ENCODE measurements at places on chromosomes 7 and 10.
A peak's percentile ranks its signal among the peaks of the same experiment; 100 is the strongest.

- DNase-seq, result no peak
Observed at GRCh38 chr7:156753229-156753560, 112.6 kb downstream of the RNF32 start.

DNA sequence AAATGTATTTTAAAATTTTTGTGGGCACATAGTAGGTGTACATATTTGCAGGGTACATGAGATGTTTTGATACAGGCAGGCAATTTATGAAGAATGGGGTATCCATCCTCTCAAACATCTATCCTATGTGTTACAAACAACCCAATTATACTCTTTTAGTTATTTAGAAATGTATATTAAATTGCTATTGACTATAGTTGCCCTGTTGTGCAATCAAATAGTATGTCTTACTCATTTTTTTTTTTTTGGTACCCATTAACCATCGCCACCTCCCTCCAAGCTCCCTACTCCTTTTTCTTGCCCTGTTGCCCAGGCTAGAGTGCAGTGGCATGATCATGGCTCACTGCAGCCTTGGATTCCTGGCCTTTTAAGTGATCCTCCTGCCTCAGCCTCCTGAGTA, 128.1 kb downstream of the BAMBI start:
- no peak for DNase-seq

DNA sequence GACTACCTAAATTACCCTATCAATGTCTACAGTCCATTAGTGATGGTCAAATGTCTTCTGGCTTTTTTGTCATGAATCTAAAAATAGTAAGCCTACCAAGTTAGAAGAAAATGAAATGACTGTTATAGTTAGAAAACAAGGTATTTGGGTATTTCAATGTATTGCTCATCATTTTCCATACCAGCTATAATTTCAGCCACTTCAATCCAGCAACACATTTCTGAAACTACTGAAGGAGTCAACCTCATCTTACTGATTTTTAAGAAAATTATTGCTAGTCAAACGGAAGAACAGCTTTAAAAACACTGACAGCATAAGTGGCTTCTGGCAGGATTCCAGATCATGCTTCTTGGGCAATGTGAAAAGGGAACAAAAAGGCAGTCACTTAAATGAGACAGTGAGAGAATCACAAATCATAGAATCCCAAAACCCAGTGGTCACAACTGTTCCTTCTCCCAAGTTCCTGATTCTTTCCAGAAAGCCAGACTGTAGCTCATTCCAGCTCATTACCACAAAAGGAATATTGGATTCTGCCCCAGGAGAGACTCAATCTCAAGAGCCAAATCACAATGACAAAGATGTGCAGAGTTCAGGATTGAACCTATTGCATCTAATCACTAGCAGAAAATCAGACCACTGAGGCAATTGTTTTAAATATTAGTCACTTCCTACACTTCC, 61.2 kb upstream of the LRRN3 start:
- DNase-seq, result peak; percentile 14

- peak; percentile 24 for DNase-seq
Observed at GRCh38 chr7:24764011-24764410, 6.7 kb upstream of the GSDME start.

- DNase-seq, result no peak
Observed at GRCh38 chr10:21488246-21488956, 37.1 kb downstream of the SKIDA1 start.

- DNase-seq, result no peak
Observed at GRCh38 chr7:36253699-36254098, 100.6 kb downstream of the EEPD1 start.

DNA sequence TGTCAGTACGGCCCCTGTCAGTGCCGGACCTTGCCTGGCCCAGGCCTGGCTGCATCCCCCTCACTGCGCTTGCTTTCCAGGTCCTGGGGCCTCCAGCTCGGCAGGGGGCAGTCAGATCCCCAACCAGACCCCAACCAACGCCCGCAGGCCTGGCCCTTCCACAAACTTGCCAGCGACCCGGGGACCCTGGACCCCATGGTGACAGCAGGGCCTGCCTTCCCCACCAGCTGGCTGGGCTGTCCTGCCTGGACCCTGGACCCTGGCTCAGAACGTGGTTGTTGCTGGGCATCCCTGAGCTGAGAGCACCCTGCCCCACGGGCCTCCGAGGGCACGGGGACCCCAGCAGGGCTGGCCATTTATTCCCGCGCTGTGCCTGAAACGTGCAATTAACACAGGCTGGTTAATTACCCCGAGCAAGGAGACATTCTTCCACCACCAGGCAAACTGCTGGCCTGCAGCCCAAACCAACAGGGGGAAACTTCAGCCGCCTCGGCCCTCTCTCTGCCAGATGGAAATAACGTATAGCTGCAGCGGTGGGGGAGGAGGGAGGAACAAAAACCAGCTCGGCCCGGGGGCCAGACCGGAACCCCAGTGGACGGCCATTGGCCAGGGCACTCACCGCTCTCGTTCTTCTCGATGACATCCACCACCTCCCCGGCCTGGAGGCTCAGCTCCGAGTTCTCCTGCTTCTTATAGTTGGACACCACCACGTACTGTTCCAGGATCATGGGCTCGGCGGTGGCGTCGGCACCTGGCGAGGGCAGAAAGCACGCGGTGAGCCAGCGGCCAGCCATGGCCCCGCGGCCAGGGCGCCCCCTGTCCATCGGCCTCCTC, 167.1 kb downstream of the NEURL1 start:
- DNase-seq, result no peak

- no peak for DNase-seq
Observed at GRCh38 chr10:16381083-16381482, 55.7 kb upstream of the PTER start.

GRCh38 chr10:43901744-43902504, 253.2 kb upstream of the ZNF32 start:
- DNase-seq, result no peak

DNA sequence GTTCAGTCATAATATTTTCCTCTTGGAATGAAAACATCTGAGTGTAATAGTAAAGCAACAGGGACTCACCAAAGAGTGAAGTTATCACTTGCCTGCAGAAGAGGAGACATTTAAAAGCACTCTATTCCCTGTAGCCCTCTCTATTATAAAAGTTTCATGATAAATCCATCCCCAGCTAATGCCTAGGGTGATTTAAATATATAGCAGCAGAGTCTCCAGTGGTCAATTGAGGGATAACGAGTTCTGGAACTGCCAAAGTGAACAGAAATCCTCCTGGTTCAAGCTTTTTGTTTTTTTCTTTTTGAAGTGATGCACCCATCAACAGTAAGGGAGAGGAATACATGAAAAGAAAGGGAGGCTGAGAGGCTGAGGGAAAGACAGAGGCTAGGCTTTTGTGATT, 87.3 kb downstream of the EVX1 start:
- no peak for DNase-seq

GRCh38 chr7:101232141-101232850, 5.3 kb downstream of the CLDN15 start:
- peak; percentile 83 for DNase-seq

GRCh38 chr10:14329746-14330173, 964 bp downstream of the FRMD4A start:
- DNase-seq, result no peak

GRCh38 chr10:121481180-121481579, 117.1 kb downstream of the FGFR2 start:
- DNase-seq, result no peak

DNA sequence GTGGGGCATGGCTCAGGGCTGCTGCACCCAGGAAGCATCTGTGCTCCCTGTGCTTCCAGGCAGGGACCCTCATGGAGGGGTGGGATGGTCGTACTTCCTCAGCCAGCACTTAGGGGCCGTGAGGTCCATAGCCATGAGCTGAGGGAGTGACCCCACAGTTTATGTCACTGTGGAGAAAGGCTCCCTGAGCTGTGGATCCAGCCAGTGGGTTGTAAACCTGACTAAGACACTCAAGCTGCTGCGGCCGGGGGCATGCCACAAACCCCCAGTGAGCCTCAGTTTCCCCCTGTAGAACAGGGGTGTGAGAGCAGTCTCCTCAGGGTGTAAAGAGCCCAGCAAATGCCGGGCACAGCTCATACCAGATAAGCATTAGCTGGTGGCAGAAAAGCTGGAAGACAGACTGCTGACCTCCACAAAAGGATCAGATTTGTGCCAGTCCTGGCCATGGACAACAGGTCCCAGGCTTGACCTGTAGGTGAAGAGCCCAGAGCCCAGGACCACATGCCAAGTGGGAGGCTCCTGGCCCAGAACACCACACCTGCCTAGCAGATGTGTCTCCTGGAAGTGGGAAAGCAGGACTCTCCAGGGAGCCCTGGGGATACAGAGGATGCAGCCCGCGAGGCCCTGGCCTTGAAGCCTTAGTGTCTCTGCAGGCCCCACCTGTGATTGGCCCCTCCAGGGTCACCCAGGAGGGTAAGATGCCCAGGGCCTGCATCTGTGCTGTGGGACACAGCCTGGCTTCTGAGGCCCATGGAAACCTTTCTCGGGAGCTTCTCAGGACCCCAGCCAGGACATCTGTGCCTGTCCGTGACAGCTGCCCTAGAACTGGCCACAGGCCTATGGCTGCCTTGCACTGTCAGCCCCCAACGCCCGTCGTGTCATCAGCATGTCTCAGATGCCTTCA, 78.1 kb upstream of the RET start:
- no peak for DNase-seq

DNA sequence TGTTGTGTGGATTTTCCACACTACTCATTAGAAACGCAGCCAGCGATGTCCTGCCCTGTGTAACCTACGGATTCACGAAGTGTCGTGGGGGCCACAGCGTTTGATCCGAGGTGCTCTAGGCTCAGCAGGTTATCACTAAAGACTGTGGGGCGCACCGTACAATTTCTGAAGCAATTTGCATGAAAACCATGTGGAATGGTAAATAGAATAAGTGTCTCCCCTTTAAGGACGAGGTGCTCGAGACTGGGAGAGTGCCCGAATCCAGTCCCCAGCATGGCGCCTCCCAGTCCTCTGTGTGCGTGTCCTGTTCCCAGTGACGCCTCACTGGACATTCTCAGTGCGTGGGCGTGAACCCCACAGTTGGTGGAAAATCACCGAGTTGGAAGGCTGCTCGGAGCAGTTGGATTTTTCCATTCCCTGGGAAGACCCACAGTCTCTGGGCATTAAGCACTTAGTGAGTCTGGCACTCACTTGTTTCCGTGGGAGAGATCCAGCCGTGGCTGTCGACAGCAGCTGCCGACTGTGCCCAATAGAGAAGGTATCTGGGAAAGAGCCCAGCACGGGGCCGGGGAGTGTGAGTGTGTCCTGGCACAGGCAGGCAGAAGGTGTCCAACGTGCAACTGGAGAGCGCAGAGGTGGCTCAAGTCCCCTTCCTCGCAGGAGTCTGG, 37.0 kb downstream of the PFKP start:
- DNase-seq, result no peak

- no peak for DNase-seq
Observed at GRCh38 chr10:9869205-9869604, 1148.5 kb upstream of the CELF2 start.

- DNase-seq, result no peak
Observed at GRCh38 chr10:70596110-70596798, 6.3 kb downstream of the PRF1 start.

- no peak for DNase-seq
Observed at GRCh38 chr7:101258243-101258731, 13.4 kb upstream of the FIS1 start.

DNA sequence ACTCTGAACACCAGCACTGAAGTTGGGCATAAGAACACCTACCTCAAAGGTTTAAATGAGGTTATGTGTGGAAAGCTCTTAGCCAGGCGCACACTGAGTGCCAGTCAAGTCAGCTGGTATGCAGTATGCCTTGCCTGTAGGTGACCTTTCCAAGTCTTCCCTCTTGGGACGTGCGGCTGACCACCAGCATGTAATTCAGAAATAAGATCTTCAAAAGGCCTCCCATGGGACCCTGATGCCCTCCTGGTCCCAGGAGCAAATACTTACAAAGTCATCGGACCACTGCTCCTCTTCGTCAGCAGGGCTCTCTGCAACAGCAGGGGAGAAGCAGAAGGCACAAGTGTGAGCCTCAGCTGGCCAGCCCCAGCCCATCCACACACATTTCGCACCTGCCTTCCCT, 40.8 kb downstream of the BLNK start:
- no peak for DNase-seq

- no peak for DNase-seq
Observed at GRCh38 chr7:36741866-36742265, 17.6 kb upstream of the AOAH start.

GRCh38 chr10:97572214-97572989, at the start of gene ANKRD2:
TSS of gene ANKRD2 (plus strand) at chr10:97572779. CDS start at chr10:97572789, 10 bp downstream.
- DNase-seq, result peak; percentile 18

DNA sequence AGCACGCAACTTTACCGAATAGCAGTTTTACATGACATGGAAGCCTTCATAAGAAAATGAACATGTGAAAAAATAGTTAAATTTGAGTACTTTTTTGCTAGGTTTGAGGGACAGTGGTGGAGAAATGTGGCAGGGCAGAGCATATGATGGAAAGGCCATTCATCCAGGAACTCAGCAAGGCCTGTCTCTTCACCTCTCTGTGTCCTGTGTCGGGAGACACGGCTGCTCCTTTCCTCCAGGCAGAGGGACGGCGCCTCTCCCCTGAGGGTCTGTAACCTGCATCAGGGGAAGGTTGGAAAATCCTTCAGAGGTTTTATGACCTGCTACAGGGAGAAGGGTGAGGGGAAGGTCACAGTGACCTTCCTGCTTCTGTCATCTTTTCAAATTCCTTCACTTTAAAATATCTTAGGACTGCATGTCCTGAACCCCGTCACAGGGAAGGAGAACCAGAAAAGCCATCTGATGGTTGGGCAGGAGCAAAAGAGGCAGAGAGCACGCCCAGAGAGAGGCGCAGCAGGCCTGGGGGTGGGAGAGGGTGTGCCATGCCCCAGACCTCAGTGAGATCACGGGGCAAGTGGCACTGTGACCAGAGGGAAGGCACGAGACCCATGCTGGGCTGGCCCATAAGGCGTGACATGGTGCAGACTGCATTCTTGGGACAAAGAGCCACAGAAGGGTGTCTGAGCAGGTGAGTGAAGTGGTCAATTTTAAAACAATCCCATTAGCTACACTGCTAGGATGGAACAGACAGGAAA, 44.0 kb downstream of the GSDME start:
- DNase-seq, result no peak

DNA sequence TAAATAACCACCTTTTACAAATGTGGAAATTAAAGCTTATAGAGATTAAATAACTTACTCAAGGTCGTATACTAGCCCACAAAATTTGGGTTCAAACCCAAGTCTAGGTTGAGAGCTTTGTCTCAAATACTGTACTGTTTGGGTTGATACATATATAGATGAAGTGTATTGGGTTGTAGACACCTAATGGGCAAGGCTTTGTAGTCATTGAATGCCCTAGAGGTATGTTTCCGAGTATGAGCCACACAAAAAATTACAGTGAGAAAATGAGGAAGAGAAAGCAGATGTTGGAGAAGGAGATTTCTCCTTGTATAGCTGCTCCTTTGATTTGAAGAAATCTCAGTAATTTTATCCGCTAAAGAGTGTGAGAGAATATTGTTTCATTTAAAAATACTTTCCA, 60.6 kb downstream of the C1GALT1 start:
- DNase-seq, result no peak

GRCh38 chr10:1127629-1128028, 71.4 kb downstream of the WDR37 start:
- DNase-seq, result no peak

- DNase-seq, result no peak
Observed at GRCh38 chr10:114327537-114328440, 76.5 kb downstream of the AFAP1L2 start.

Measured in NCI-H1105 (cell line).